Endothelial cell of umbilical vein (primary cell): ENCODE measurements at places on chromosomes 5 and 9. TPM values are rescaled to one million over a fixed set of nuclear protein-coding genes. Genes with fewer than 3 reads are reported as not detected.

Gene FBP1
- total RNA-seq = 2.2 and 3.8 TPM in 2 replicates

Gene CDX1
- total RNA-seq = not detected in 2 replicates

Gene NTNG2
- 0.88 TPM in 1 of 2 replicates, not detected in the other for total RNA-seq

Gene LCN15
- not detected in 2 replicates for total RNA-seq

Gene OSTF1
- total RNA-seq = 70.9 and 73.6 TPM in 2 replicates
